Inflammatory macrophage (primary cell): ENCODE measurements at places on chromosomes 16 and 17.
A peak's percentile ranks its signal among the peaks of the same experiment; 100 is the strongest.

- peak; percentile 65 for DNase-seq
These were observed 9.4 kb downstream of the DUSP3 start for GRCh38 chr17:43769426-43769825.

- DNase-seq = no peak
These were observed 91.1 kb downstream of the SSH2 start for GRCh38 chr17:29838961-29839360.

DNA sequence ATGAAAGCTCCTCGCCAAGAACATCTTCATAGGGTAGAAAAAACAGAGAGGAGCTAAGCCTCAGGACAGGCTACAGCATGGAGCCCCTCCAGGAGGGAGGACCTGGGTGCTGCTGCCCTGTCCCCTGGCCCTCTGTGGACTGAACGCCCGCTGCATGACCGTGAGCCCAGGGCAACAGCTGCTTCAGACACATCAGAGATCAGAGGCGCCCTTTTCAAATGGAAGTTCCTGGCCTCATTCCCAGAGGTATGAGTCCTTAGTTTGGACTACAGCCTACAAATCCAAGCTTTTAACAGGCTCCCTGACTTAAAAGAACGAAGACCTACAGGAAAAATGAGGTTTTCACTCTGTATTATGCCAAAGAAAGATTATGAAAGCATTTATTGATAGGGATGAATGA lies 48.5 kb downstream of the ZNF18 start:
- no peak for DNase-seq

DNA sequence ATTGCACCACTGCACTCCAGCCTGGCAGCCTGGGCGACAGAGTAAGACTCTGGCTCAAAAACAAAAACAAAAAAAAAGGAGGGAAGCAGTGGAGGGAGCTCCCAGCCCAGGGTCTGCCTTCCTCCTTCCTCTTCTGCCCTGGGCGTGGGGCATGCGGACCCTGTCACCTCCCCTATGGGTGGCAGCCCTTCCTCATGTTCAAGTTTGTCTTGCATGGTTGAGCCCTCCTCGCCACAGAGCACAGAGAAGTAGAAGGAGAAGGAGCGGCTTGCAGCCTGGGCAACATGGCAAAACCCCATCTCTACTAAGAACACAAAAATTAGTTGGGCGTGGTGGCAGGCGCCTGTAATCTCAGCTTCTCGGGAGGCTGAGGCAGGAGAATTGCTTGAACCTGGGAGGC lies 21.4 kb upstream of the TIMP2 start:
- no peak for DNase-seq

DNA sequence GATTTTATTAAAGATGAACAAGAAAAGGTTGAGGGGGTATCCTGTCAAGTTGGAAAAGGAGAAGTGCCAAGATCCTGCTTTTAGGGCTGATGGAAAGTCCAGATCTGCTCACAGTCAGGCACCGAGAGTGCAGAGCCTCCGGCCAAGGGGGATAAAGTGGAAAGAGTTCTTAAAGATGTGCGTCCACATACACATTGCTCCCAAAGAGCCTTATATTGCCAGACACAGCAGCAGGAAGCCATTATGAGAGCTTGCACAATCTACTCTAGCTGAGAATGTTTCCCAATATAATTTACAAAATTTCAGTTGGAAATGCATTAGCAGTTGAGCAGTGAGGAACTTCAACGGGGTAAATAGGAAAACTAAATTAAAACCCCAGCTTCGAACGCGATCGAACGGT lies 95.6 kb downstream of the SALL1 start:
- no peak for DNase-seq

- DNase-seq = no peak
These were observed 64.6 kb downstream of the WWOX start for GRCh38 chr16:78163772-78164670.

DNA sequence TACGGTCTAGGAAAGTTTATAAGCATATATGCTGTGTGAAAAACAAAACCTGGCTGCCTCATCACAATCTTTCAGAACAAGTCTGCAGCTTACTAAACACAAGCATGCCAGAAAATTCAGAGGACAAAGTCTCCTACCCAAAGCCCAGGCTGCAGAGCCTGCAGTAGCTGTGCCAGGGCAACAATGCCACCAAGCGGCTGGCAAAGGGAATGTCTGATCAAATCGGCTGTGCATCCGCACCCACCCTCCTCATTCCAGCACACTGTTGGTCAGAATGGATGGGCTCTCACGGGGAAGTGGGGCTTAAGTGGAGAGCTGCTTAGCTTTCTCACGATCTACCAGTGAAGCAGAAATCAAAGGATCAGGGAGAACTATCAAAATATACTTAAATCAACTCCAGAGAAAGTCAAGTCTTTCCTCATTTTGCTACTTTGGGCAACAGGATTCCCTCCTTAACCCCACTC lies 73.5 kb downstream of the CYTH1 start:
- DNase-seq = peak; percentile 61

DNA sequence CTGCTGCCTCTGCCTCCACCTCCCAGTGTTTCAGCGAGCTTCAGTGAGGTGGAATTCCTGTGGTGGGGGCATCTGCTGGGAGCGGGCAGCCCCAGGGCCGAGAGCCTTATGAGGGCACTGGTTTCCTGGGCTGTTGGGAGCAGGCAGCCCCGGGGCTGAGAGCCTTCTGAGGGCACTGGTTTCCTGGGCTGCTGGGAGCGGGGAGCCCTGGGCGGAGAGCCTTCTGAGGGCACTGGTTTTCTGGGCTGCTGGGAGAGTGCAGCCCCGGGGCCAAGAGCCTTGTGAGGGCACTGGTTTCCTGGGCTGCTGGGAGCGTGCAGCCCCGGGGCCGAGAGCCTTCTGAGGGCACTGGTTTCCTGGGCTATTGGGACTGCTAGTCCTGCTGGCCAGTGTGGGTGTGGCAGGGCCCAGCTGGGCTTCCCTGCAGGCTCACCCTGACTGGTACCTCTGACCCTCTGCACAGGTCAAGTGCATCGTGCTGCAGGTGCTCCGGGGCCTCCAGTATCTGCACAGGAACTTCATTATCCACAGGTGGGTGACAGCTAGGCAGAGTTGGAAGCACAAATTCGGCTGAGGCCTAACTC lies 5.6 kb downstream of the CDK10 start:
- DNase-seq = no peak

DNA sequence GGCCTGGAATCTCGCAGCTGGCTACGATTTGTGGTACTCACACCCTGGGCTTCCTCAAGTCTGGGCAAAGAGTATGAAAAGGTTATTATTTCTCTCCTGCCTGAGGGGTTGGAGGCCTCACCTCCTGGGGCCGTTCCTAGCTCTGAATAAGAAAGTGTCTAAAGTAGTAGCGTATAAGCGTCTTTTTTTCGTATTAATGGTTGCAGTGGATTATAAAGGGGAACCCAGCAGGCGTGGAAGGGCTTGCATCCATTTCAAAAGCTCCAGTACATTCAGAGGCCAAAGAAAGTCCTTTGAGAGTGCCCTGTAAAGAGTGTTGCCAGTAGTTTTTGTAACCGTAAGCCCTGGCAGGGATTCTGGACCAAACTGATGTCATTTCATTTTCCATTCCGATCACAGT lies 72.2 kb upstream of the MPHOSPH6 start:
- DNase-seq = no peak

- no peak for DNase-seq
These were observed 115.5 kb upstream of the COX10 start for GRCh38 chr17:13953841-13954240.

GRCh38 chr16:80253741-80254140 lies 287.1 kb upstream of the DYNLRB2 start:
- no peak for DNase-seq

DNA sequence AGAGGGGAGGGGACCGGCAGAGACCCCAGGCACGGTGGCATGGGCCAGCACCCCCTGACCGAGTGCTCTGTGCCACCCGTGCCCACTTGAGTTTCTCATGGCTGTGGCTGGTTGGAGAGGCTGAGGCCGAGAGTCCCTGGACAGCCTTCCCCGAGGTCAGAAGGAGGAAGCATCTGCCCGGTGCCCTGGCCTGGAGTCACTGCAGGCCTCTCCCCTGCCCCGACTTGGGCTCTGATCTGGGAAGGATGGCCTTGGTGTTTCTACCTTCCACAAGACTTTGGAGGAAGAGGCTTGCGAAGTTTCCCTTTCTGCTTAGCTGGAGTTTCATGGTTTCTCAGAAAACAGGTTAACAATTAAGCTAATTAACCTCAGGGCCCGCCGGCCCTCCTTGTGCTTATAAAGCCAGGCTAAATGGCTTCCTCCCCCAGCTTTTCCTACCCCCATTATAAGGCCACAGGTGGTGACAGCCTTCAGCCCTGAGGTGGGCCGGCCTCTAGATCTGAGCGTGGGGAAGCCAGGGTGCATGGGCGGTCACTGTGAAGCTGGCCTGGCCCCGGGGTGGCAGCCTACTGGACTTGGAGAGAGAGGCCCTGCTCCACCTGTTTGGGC lies 17.3 kb downstream of the LLGL2 start:
- DNase-seq = no peak

DNA sequence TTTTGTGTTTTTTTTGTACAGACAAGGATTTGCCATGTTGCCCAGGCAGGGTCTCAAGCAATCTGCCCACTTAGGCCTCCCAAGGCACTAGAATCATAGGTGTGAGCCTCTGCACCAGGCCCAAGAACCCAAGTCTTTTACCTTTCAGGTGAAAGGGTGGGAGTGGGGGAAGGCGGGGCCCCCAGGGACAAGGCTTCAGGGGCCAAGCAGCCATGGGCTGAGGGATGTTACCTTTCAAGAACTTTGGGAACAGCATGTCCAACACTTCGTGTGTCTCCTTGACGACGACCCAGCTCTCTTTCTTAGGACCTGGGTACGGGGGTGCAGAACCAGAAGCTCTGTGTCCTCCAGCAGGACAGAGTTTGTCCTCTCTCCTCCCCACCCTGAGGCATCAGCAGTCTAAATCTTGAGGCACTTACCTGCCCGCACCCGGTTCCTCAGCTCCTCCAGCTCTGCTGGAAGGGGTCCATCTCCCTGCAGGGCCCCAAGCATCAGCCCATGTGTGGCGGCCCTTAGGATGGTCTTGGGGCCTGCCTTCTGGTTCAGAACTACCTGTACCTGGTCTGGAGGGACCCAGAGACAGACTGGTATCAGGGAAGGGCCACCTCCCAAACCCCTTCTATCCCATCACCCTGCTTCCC lies 9.0 kb downstream of the SLC5A2 start:
- DNase-seq = no peak

GRCh38 chr17:79273660-79274059 lies 199.0 kb downstream of the ENGASE start:
- DNase-seq = no peak

- no peak for DNase-seq
These were observed 1.7 kb downstream of the SLC52A1 start for GRCh38 chr17:5033352-5034015.

GRCh38 chr16:3474136-3474779 lies 21.0 kb downstream of the C16orf90 start:
- DNase-seq = no peak

DNA sequence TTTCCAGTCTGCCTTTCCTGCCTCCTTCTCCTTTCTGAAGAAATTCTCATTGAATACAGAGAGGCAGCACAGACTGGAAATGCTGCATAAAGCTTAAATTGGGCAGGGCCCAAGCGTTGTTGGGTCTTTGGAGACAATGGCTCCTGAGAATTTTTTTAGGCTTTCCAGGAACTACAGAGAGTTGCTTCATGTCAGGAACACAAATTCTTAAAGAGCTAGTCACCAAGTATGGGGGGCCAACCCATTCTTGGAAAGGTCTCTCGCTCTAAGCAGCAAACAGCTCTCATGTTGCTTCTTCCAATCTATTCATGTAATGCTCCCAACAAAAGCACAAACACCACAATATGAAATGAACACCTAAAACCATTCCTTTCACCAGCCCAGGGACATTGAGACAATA lies 6.9 kb downstream of the HNF1B start:
- no peak for DNase-seq

DNA sequence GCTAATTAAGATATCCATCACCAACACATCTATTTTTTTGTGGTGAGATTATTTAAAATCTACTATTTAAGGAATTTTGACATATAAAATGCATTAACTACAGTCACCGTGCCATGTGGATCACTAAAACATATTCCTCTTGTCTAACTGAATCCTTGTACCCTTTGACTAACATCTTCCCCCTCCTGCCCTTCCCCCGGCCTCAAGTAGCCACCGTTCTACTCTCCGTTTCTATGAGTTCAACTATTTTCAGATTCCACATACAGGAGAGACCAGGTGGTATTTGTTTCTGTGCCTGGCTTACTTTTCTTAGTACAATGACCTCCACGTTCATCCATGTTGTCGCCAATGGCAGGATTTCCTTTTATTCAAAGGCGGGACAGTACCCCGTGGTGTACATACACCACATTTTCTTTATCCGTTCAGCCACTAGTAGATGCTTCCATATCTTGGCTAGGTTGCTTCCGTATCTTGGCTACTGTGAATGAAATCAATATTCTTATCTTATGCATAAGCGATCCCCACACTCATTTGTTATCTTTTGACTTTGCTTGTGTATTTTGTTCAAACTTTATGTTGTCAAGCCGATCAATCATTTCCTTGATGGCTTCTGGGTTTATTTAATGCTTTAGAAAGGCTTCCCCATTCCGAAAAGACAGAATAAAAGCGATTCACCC lies 134.7 kb downstream of the KCNJ12 start:
- DNase-seq = peak; percentile 6

DNA sequence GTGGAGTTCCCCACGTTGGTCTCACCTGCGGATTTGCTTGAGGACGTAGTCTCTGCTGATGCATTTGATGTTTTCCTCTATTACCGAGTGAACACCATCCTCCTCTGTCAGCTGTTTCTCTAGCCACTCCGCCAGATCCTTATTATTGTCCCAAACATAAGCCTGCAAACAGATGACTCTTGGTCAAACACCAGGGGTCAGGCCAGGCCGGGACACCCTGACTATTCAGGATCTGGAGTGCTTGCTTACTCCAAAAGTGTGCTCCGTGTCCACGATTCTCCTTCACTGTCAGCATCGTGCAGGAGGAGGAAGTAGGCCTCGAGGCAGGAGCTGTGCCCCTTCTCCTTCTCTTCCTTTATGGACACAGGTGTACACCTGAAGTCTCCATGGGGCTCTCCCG lies 140.2 kb downstream of the AATF start:
- DNase-seq = no peak

DNA sequence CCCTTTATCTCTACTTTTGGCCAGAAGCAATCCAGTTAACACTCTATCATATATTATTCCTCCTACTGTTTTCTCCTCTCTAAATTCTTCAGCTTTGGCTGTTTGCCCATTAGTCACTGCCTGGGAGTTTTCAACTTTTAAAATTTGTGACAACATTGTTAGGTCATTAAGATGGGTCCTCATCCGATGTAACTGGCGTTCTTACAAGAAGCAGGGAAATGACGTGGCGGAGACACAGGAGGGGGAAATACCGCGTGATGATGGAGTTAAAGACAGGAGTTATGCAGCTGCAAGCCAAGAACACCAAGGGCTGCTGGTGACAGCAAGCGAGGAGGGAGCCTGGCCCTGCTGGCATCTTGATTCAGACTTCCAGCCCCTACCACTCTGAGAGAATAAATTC lies 34.8 kb upstream of the CPHXL start:
- no peak for DNase-seq
